ENCODE measurements at places on chromosomes 11 and 22. TPM values are rescaled to one million over a fixed set of nuclear protein-coding genes. Genes with fewer than 3 reads are reported as not detected.

DNA sequence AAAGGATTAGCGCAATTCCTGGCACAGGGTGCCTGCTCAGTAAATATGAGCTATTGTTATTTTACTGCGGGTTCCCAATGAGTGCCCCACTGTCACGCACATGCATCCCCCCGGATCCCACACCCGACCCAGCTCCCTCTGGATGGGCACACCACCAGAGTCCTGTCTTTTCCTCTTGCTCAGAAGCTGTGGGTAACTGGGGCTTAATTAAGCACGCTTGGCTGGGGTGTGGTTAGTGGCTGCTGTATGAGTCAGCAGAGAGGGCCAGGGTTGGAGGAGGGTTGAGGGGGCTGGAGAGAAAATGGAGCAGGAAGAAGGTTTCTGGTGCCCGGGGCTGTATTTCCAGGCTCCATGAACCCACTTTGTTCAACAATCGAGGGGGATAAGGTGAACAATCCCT lies 30.3 kb upstream of the NECTIN1 start:
- peak; percentile 8 for DNase-seq

- DNase-seq: no peak
Observed at GRCh38 chr11:62456630-62457029, 37.8 kb downstream of the SCGB1A1 start.

- DNase-seq: no peak
Observed at GRCh38 chr11:45974806-45975205, 52.4 kb downstream of the LARGE2 start.

Gene POGLUT3
- 11.7 TPM for total RNA-seq

GRCh38 chr22:31086703-31087330 lies 5.7 kb downstream of the SMTN start:
- DNase-seq: no peak

Gene C11orf91
- not detected for total RNA-seq

DNA sequence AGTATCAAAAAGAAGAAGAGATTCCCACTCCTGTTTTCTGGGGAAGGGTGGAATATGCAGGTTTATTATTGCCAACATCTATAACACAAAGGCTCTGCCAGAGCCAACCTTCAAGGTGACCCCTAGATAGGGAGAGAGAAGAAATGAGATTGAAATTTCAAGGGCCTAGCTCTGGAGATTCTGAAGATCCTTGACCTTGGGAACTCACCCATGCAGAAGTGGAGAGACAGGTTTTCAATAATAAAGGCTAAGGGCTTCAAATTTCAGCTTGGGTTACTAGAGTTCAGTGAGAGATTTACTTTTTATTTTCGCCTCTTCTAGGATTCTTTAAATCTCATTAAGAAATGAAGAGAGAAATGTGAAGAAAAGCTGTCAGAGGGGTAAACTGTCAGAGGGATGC lies 98.4 kb downstream of the CD44 start:
- DNase-seq: no peak
